ENCODE measurements at places on chromosomes 6 and 20. TPM values are rescaled to one million over a fixed set of nuclear protein-coding genes. Genes with fewer than 3 reads are reported as not detected.

- DNase-seq, result no peak
Observed at GRCh38 chr6:161128230-161128629, 136.7 kb downstream of the MAP3K4 start.

GRCh38 chr6:132690678-132691077 lies 23.2 kb downstream of the VNN1 start:
- no peak for DNase-seq

GRCh38 chr6:46329568-46329967 lies 158.8 kb upstream of the ENPP5 start:
- no peak for DNase-seq

DNA sequence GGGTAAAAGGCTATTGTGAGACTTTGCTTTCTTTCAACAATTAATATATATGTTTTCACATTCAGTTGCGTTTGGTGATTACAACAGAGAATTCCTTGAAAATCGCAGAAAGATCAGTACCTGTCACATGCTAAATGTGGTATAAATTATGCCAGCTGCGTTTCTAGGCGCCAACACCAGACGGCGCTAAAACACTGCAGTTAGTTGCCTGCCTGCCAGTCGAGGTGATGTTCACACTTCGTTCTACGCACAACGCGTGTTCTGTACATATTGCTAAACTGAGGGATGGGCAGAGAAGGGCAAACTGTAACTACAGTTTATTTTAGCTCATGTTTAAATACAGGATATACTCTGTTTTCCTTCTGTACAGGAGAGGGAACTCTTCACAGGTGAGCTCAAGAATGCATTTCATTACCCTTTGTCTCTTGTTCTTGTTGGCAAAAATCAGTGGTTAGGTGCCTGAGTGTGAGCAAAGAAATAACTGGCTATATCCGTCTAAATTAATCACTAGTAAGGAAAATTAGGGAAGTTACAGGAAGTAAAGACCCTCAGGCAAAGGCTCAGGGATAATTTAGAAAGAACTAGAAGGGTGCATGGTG lies 100.1 kb upstream of the RGS17 start:
- peak; percentile 17 for DNase-seq

DNA sequence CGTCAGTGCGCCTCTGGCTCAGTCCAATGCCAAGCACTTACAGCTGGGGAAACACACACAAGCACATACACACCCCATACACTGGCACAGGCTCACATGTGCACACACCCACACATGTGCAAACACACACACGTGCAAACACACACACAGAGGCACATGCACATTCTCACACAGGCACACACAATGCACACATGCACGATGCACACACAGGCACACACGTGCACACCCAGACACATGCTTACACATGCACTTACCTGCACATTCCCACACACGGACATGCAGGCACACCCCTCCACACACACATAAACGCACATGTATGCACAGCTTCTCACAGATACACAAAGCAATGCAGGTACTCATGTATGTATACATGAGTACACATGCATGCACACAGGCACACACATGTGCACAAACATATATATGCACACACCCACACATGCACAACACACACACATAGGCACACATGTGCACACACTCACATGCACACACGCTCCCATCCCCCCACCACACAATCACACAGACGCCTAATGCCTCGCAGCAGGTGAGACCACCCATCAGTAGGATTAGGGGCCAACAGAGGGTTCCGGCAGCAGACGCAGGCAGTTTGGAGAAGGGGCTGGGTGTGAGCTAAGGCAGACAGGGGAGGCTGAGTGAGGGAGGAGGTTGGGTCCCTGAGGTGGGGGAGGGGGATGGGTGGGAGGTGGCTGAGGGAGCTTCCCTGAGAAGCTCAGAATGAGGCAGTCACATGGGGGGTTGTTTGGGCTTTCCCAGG lies 71.2 kb upstream of the SLCO4A1 start:
- no peak for DNase-seq

DNA sequence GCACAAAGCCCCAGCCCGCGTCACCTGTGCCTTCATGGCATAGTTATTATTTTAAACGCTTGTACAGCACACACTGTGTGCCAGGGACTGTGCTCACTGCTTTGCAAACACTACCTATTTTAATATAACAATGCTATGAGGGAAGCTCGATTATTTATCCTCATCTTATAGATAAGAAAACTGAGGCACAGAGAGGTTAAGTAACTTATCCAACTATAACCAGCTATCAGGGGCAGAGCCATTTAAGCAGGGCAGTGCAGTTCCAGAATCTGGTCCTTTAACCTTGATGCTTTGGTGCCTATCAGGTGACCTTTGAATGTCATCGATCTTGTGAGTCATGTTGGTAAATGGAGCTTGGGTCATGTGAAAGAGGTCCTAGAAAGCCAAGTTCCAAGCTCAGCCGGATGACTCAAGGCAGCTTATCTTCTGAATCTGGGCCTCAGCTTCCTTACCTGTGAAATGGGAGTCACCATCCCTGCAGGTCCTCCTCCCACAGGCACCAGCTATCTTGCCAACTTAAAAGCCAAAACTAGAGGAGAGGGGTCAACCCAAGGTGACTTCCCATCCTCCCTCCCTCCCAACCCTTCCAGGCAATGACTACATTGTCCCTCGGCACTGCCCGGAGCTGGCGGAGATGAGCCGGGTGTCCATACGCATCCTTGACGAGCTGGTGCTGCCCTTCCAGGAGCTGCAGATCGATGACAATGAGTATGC lies 56.4 kb upstream of the TTPAL start:
- no peak for DNase-seq

- DNase-seq, result no peak
Observed at GRCh38 chr6:155936551-155936950, 480.9 kb upstream of the NOX3 start.

GRCh38 chr6:143299253-143300166 lies 151.0 kb downstream of the ADAT2 start:
- no peak for DNase-seq

DNA sequence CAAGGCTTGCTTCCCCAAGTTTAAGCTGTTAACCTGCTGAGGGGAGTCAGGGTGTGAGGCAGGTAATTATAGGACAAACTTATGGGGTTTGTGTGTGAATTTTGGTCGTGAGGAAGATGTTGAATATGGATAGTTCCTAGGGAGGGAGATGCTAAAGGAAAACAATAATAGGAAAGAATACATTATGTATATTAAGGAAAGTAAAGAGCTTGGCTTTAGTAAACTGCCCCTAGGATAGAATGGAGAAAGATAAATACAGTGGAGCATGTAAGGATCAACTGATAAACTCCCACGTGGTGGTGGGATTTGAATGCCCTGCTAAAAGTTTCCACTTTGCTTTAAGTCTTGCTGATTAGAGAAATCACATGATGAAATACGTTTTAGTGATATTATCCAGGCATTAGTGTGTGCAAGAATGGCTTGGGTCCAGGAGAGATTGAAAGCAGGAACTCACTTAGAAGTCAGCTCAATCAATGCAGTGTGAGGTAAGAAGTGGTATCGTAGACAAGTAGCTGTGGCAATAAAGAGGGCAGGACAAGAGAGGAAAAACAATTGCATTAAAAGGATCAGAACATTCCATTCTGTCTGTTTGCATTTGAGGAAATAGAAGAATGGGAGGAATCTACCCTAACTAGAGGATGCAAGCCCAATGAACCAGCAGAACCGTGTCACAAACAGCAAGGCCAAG lies 52.5 kb downstream of the RPS12 start:
- no peak for DNase-seq

DNA sequence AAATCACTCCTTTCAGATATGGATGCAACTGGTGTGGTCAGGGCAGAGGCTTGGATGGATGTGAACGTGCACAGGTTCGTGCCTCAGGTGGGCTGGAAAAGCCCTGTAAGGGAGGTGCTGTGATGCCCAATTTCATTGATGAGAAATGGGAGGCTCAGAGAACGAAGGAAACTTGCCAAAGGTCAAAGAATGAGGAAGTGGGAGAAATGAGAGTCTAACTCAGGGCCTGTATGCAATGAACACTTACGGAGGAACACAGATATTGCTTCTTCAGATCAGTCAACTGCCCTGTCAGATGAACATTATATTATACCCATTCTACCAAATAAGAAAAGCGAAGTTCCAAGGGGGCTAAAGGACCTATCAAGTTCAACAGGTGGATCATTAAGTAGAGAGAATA lies 134.7 kb downstream of the RCAN2 start:
- no peak for DNase-seq

GRCh38 chr6:34447910-34448309 lies 18.0 kb upstream of the PACSIN1 start:
- DNase-seq, result no peak

GRCh38 chr20:6857927-6858326 lies 90.4 kb downstream of the BMP2 start:
- DNase-seq, result no peak

GRCh38 chr6:25061289-25061936 lies 125.7 kb upstream of the RIPOR2 start:
- no peak for DNase-seq

DNA sequence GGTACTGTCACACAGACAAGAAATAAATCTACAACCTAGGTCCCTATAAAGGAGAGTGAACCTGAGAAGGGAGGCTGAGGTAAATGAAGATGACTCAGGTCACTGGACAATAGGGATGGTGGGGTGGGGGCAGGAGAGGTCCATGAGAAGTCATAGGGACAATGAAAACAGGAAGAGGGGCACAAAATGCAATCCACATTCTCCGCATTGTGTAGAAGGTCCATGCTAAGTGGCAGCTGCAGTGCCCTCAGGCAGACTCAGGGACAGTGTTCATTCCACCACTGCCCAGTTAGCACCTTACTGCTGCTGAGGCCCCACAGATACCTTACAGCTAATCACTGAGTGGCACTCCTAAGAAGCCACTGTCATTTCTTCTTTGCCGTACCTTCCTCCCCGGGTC lies 156.8 kb downstream of the RCAN2 start:
- DNase-seq, result no peak

DNA sequence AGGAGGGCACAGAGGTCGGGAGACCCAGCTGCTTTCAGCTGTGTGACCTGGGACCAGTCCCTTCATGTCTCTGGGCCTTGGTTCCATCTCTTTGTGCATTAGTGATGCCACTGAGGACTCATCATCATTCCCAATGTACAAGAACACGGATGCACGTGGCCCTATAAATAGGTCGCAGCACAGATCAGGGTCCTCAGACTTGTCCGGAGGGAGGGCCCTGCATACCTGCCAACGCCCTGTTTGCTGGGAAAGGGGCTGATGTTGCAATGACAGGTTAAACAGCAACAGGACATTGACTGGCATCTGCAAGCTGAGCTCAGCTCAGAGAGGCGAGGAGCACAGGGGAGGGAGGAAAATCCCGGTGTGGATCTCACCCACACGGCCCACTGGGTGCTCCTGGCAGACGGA lies 21.8 kb downstream of the TGM2 start:
- no peak for DNase-seq

- no peak for DNase-seq
Observed at GRCh38 chr6:37558168-37558567, 58.5 kb upstream of the CCDC167 start.

DNA sequence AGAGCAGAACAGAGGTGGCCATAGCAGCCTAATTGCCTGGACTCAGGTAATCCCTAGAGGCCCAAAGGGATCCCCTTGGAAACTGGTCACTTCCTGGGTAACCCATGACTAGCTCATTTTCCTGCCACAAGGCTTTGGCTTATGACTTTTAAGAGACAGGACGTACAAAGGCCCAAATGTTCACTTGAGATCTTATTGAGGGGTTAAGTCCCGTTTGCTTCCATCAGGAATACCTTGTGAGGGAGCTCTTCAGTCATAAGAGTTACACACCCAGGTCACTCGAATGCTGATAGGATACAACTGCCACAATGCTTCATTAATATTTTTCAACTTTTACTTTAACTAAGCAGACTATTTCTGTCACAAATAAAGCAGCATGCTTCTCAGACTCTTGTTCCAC lies 51.7 kb downstream of the TMEM170B start:
- DNase-seq, result no peak

GRCh38 chr6:106973836-106974335 lies 643 bp downstream of the CD24 start:
- no peak for DNase-seq

- DNase-seq, result no peak
Observed at GRCh38 chr6:56742122-56742791, 99.6 kb upstream of the DST start.

DNA sequence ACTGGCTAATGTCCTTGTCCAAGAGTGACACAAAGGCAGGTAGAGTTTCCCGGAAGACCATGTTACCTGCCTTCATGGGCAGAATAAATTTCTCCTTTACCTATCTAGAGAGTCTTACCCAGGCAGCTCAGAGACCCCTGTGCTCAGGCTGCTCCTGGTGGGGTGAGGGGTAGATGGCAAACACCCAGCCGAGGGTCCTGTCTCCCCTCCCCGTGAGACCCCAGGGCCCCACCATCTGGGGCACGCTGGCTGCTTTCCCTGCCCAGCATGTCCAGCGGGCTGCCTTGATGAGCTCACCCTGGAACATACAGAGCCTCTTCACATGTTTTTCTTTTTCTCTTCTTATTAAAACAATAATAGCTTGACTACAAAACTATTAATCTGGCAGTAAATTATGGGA lies 116.5 kb downstream of the EDN3 start:
- DNase-seq, result no peak

DNA sequence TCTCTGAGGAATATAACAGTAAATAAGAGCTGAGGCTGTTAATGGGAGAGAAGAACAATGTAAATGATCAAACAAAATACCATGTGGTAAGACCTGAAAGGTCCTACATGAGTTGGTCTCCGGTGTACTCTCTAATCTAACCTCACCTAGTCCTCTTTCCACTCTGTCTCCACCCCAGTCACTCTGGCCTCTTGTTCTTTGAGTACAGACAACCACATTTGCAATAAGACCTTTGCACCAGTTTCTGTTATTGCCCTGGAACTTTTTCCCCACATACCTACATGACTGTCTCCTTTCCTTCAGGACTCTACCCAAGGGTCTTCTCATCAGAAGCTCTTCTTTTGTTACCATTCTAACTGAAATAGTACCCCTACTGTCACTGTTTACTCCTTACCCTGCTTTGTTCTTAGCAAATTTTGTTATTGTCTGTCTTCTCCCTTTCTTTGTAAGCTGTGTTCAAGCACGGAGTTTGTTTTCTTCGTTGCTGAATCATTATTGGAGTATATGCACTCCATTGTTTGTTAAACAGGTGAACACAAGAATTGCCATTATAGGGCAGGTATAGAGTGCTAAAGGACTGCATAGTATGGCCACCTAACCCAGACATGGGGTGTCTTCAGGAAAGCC lies 37.3 kb downstream of the MAPK14 start:
- DNase-seq, result no peak

- no peak for DNase-seq
Observed at GRCh38 chr6:122969999-122970533, 26.0 kb upstream of the CLVS2 start.

GRCh38 chr6:83838727-83839126 lies 14.4 kb upstream of the RIPPLY2 start:
- DNase-seq, result no peak

Gene CPXM1
- total RNA-seq, result 150 TPM

Gene IGF2R
- 3.8 TPM for total RNA-seq

Gene FERMT1
- total RNA-seq, result 2.4 TPM

Gene B4GALT5
- 12.4 TPM for total RNA-seq

Gene COL20A1
- total RNA-seq, result not detected

Gene SGK2
- total RNA-seq, result 1.3 TPM

Gene GRIK2
- total RNA-seq, result under 0.01 TPM

Gene FOXO3
- total RNA-seq, result 80.0 TPM

Gene SCAND1
- 94.8 TPM for total RNA-seq

Gene RIN2
- 6.5 TPM for total RNA-seq

Gene HLA-DOB
- total RNA-seq, result 1.3 TPM

Gene GNRH2
- 0.54 TPM for total RNA-seq

Gene PRR18
- not detected for total RNA-seq

Gene GMNN
- total RNA-seq, result 13.5 TPM

Gene TREM1
- 0.54 TPM for total RNA-seq

Gene GNAS-AS1
- total RNA-seq, result under 0.01 TPM

Gene DTNBP1
- 17.5 TPM for total RNA-seq
